SW480 (cell line): ENCODE measurements at places on chromosomes 5 and 9.

DNA sequence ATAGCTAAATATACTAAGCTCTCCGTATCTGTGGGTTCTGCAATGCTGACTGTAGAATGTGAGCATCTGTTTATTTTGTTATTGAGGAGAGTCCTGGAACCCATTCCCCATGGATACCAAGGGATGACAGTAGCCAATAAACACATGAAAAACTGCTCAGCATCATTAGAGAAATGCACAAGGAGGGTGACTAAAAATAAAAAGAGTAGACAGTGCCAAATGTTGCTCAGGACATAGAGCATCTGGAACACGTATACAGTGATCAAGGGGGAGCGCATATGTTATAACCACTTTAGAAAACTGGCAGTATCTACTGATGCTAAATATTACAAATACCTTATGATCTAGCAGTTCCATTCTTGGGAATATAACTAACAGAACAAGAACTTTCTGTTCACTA lies 31.0 kb downstream of the MARCHF6 start:
- no peak for DNase-seq

DNA sequence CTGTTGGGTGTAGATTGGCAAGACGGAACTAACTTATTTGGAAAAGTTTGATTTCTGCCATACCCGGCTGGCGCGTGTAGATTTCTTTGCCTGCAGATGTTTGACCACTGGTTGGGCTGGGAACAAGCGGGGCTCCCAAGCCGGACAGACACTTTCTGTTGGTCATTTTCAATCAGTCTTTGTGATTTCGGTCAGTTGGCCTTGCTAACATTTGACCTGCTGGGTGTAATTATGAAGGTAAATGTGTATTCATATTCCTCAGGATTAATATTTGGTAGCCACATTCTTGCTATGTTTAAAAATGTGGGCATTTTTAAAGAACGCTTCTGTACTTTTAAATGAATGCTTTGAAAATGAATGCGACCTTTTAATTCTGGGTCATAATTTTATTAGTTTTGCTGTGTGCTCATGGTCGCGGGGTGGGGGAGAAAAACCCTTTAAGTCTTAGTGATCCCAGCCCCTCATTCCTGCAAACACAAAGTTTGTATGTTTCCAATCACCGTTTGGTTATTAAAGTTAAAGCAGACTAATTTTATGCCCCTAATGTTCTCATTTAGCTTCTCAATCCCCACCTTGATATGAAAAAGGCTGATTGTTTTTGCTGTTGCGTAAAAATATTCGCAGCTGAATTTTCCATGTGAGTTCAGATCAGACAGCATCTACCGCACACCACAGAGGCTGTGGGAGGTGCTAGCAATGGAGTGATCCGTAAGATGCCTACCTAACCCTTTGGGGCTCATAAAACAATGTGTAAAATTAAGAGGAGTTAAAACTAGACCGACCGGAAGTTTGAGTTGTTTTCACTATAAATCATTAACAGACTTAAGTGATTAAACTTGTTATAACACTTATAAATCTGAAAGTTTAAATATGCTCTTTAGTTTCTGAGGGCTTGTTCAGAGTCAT lies 1.5 kb downstream of the RASGRF2 start:
- peak; percentile 18 for DNase-seq

DNA sequence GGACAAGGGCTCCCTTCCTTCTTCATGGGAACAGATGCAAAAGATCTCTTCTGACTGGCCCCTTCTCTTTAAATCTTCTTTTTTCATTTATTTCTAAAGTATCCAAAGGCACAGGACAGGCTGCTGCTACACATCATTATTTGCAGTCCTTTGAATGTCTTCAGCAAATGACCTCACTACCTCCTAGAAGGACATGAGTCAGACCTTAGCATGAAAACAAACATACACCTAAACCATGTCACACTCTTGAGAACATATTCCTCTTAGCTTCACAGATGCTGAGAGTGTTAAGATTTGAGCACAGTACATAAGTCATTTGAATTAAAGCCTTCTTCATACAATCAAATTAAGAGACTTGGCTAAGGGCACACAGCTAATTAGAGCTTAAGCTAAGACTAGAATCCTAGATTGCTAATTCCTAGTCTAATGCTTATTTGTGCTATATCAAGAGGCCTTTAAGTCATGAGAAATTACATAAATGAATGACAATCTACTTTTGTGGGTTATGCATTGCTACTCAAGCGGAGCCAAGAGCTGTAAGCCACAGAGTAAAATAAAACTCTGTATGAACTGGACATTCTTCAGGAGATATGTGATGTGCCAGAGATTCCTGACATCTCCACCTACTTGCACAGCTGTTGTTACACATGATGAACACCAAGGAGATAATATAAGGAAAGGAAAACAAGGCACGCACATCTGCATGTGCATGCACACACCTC lies 109.1 kb upstream of the PTGER4 start:
- DNase-seq, result no peak

DNA sequence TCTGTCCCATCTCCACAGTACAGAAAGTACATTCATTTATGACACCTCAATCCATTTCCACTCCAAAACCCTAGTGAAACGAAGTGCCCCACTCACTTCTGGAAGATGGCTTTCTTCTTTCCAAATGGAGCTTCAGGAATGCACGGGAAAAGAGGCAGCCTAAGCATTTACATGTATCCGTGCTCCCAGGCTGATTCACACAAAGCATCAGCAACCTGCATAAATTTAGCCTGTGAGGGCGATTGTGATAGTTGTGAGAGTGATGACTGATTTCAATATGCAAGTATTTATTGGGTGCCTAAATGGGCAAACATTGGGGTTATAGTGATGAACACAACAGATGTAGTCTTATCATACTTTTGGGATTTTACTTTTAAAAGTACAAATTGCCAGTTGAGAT lies 86.6 kb downstream of the PLPPR1 start:
- DNase-seq, result no peak

DNA sequence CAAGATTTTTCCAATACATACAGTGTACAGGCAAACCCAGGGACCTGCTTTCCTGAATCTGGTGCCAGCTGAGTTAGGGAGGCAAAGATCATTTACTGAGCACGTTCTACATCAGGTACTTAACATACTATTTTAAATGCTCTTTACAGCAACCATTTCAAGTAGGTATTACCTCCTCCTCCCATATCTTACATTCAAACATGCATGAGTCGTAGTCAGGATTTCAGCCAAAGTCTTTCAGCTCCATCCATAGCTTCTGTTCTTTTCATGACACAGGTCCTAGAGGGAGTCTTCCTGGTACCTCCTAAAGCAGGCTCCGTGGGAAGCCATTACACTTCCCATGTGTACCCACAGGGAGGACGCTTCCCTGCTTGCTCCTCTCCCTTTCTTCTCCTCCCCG lies 11.7 kb downstream of the KCNV2 start:
- DNase-seq, result no peak

DNA sequence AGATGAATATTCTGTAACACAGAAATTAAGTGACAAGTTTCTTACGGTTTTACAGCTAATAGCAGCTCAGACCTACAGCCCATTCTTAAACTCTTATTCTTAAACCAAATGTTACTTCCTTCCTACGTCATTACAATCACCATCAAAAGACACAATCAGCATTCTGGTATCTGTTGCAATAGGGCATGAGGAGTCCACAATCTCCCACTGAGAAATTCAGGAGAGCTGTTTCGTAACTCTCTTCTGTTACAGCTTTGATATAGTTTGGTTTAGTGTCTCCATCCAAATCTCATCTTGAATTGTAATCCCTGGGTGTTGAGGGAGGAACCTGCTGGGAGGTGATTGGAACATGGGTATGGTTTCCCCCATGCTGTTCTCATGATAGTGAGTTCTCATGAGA lies 163.4 kb downstream of the GAS1 start:
- no peak for DNase-seq

DNA sequence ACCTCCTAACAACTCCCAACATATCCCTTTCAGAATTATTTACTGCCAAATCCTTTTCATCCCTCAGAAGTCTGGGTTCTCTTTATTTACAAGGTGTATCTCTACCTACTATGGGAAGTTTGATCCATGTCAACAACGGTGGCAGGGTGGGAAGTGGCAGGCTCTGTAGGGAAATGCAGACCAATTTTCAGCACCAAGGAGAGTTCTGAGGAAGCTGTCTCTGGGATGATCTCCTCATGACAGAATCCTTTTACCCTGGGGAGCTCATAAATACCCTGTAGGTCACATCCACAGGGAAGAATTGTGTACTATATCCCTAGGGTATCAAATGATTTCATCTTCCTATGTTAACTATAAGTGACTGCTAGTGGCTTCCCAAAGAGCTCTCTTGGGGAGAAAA lies 107.8 kb upstream of the NEK6 start:
- peak; percentile 32 for DNase-seq

DNA sequence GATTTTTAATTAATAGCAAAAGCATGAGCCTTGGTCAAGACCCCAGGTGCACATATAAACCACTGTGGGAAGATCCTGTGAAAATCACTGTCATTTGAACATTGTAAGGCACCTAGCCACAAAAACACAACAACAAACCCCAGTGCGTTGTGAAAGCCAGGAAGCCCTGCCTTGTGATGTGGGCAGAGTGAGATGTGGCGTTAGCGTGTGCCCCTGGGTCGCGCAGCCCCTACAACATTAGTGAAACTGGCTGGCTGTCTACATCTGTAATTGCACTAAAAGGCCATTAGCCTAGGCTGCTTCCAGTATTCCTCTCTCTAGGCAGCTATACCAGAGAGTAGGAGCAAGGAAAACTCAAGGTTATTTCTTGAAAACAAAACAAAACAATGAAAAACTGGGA lies 21.1 kb upstream of the PDZD2 start:
- DNase-seq, result no peak

DNA sequence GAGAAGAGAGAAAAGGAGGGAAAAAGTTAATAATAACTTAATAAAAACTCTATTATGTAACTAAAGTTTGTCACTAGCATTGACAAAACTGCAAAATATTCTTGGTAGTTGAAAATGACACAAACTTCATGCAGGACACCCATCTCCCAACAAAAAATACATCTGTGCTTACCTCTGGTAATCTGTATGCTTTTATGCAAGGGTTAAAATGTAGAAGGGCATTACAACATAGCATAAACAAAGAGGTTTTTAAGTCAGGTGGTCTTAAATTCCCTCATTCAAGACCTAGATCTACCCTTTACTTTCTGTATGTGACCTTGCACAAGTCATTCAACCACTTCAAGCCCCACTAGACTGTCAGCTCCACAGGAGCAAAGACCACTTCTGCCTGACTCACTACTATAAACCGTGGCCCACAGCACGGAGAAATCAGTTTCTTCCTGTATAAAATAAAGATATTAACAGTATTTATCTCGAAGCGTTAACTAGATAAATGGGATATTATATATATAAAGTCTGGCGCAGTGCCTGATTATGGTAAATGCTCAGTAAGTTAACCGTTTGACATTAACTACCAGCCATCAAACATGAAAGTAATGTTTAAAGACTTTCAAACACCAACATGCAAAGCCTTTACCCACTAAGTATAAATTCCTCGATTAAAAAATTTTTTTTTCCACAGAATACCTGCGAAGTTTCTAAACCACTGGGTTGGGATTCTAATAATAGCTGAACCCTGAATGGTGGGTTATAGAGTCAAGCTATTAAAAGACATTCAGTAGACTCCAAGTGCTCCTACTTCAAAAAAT lies 2.0 kb downstream of the FBXL17 start:
- peak; percentile 18 for DNase-seq

- DNase-seq, result no peak
Measured at GRCh38 chr5:149141957-149142851, 911 bp downstream of the ABLIM3 start.

GRCh38 chr9:32748013-32748412 lies 35.3 kb upstream of the TMEM215 start:
- no peak for DNase-seq

GRCh38 chr9:6007770-6008168 lies 7.7 kb downstream of the RANBP6 start:
- DNase-seq, result peak; percentile 68

- DNase-seq, result no peak
Measured at GRCh38 chr5:119070578-119070827, 384 bp upstream of the DMXL1 start.

GRCh38 chr5:180820788-180821321 lies 18.2 kb upstream of the MGAT1 start:
- no peak for DNase-seq

- DNase-seq, result no peak
Measured at GRCh38 chr5:58816181-58816731, 233.4 kb downstream of the RAB3C start.

- no peak for DNase-seq
Measured at GRCh38 chr5:105954341-105954740, 1716.4 kb downstream of the EFNA5 start.

- DNase-seq, result no peak
Measured at GRCh38 chr5:61650661-61651060, 318.6 kb downstream of the ZSWIM6 start.

GRCh38 chr9:98185611-98186171 lies 6.7 kb downstream of the CORO2A start:
- no peak for DNase-seq

GRCh38 chr5:128053291-128053954 lies 30.1 kb upstream of the SLC12A2 start:
- no peak for DNase-seq

- DNase-seq, result no peak
Measured at GRCh38 chr9:136494531-136495215, 11.8 kb upstream of the SEC16A start.

DNA sequence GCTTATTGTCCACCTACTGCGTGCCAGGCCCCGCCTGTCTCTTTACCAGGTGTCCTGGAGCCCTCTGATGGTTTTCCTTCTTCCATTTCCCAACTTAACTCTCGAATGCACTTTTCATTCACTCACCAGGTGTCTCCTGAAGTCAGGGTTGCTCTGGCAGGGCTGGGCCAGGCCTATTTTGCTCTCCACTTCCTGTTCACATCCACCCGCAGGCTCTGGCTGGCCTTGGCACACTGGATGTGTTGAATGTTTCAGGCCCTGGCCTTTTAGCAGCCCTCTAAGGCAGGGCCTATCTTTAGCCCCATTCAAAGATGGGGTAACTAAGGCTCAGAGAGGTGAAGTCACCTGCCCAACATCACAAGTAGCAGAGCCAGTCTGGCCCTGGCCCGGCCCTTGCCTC lies 16.4 kb downstream of the LRRC8A start:
- no peak for DNase-seq

DNA sequence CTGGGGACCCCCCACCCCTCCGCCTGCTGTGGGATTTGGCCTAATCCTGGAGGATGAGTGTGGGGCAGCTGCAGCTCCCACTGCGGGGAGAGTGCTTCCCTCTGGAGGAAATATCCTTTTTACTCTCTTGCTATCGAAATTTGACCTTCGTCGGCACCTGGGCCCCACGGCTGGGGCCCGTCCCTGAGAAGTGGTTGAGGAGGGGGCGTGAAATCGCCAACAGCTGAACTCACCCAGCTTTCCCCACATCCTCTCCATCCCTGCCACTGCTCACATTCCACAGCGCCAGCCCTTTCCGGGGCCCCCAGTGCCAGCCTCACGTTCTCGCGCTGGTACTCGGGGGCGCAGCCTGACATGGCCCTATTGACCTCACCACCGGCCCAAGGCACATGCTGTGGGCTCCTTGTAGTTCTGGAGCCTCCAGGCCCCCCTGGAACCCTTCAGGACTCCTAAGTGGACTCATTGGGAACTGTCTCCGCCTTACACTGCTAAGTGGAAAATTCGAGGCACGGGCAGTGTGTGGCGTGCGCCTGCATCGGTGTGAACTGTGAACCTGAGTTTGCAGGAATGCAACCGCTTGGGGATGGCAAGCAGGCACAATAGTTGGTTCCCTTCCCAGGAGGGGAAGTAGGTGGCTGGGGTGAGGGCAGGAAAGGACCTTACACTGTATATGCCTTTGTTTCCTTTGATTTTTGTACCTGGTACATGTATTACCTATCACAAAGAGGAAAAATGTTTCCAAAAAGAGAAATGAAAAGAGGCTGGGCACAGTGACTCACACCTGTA lies 19.2 kb downstream of the FGFR4 start:
- no peak for DNase-seq

GRCh38 chr9:105055917-105056316 lies 128.0 kb upstream of the ABCA1 start:
- no peak for DNase-seq
